ENCODE measurements at places on chromosomes 5 and 9.

DNA sequence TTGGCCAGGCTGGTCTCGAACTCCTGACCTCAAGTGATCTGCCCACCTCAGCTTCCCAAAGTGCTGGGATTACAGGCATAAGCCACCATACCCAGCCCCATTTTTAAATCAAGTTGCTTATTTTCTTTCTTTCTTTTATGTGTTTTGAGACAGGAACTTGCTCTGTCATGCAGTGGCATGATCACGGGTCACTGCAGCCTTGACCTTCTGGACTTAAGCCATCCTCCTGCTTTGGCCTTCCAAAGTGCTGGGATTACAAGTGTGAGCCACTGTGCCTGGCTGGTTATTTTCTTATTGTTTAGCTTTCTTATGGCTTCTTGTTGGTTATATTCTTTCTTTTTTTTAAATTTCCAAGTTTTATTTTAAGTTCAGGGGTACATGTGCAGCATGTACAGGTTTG lies 79.7 kb upstream of the C5orf63 start:
- DNase-seq, result no peak

DNA sequence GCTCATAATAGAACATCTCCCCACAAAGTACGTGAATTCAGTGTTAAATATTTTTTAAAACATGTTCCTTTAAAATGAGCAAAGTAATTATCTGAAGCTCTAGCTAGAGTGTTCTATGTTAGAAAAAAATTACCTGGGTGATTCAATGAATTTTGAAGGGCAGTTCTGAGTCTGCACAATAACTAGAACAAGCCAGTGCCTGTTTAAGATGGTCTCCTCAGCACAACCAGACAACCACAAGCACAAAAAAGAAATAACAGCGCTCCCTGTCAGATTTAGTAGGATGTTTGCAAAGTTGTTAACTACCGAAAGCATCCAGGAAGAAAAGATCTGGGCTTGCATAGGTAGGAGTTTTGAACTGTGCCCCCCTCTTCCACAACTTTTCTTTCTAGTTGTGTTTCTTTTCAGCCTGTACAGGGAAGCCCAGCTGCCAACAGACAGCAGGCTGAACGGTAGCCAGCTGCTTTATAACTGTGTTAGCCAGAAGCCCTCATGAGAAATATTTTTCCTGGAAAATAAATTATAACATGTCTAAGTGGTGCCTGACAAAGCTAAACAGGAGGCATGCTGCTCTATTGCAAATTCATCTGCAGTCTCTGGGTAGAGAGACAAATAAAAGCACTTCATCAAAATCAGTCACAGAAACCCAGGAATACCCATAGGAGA lies 1026.9 kb downstream of the MAT2B start:
- DNase-seq, result no peak

DNA sequence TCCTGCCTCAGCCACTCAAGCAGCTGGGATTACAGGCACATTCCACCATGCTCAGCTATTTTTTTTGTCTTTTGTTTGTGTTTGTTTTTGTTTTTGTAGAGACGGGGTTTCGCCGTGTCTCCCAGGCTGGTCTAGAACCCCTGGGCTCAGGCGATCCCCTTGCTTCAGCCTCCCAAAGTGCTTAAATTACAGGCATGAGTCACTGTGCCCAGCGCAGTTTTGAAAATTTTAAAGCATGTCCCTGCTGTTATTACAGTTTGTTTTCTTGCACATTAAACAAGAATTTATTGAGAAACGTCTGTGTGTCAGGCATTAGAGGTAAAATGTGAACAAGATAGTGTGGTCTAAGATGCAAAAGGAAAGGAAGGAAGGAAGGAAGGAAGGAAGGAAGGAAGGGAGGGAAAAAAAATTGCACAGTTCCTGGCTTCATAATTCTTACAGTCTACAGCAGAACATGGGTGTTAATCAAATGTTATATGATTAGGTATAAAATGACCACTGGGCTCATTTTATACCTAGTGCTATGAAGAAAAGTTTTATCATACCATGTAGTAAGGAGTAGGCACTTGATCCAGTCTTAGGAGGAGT lies 205.4 kb downstream of the SNX18 start:
- DNase-seq, result no peak

DNA sequence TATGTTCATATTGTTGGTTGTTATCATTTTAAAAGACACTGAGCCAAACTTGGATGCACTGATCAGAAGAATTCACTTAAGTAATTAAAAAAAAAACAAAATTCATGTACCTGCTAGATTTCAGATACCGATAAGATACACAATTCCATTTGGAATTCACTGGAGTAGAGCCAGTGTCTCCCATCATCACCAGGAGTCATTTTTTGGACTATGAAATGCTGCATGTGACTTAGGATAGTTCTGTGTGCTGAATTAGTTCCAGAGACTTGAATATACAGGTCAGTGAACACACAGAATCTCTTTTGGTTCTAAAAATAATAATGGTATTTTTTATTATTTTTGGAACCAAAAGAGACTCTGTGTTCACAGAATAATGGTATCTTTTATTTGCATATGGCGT lies 482.6 kb upstream of the PIK3R1 start:
- no peak for DNase-seq

- DNase-seq, result no peak
These were observed 47.7 kb downstream of the BOD1 start for GRCh38 chr5:173568703-173569102.

GRCh38 chr5:131679911-131680310 lies 44.9 kb upstream of the RAPGEF6 start:
- no peak for DNase-seq

GRCh38 chr5:139755892-139756671 lies 39.5 kb upstream of the PSD2 start:
- peak; percentile 83 for DNase-seq

- DNase-seq, result no peak
These were observed 88.0 kb upstream of the SLC12A2 start for GRCh38 chr5:127995556-127995955.

- no peak for DNase-seq
These were observed 7.0 kb downstream of the NOTCH1 start for GRCh38 chr9:136538599-136539426.

DNA sequence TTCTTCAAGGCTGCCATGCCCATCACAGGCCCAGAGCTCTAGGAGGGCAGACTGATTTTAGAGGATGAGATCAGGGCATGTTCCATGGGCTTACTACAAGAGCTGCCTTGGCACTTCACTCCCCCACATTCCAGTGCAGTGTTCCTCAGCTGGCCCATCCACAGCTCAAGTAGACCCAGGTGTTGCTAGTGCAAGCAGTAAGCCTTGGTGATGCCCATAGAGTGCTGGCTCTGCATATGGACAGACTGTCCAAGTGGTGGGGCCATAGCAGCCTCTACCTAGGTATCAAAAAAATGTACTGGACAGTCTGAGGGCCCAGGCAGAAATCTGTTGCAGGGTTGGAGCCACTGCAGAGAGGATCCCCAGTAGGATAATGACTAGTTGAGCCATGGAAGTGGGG lies 366.6 kb downstream of the FGF10 start:
- DNase-seq, result no peak

DNA sequence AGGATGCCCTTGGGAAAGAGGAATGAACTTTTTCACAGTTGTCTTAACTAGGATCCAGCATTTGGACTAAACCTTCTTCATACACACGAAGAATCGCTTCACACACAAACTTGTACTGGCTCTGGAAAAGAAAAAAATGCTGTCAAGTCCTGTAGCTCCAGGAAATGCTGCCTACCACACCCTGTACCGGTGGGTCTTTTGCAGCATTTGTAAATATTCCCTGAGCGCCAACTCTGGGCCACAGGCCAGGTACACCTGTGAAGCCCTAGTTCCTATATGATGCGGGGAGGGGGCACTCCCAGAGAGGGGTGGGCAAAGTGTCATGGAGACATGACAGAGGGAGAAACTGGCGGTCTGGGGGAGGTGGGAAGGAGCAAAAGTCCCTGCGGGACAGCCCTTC lies 58.7 kb upstream of the EPB41L4B start:
- DNase-seq, result no peak

GRCh38 chr9:117548556-117548955 lies 133.7 kb upstream of the ASTN2 start:
- no peak for DNase-seq

DNA sequence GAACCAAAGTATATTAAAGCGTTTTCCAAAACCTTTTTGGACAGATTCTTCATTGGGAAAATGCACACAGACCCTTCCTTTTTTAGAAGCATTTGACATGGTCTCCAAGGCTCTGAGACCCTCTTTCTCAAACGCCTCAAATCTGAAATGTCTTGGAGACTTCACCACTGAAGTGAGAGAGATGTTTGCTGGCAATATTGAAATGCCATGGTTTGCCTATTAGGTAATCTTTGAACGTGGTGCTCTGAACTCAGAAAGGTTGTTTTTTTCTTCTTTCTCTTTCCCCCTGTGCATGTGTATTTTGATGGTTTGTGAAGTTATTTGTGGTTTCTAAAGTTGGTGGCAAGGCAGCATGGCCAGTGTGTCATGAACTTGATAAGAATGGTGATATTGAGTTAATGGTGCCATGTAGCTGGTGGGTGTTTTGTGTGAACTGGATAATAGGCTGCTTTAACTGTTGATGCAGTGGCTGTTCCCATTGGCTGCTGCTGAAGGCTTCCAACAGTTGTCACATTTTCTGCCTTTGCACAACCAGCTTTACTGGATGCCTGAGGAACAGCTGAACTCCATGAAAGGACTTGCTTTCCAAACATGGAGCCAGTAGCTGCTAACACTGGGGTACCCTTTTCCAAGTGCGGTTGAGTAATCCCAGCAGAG lies 1.7 kb downstream of the PALM2AKAP2 start:
- no peak for DNase-seq

DNA sequence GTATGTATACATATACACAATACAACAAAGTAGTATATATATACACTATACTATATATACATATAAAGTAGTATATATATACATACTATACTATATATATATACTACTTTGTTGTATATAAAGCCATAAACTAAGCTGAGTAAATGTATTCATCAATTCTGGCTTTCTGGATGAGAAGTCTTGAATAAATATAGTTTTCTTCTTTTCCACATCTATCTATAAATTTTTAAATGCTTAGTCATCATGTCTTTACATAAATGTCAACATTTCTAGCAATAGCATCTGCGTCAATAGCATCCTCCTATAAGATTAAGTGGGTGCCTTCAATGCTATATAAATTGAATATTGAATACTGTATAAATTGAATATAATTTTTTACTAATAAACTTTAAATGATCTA lies 63.1 kb upstream of the COX7C start:
- DNase-seq, result no peak

DNA sequence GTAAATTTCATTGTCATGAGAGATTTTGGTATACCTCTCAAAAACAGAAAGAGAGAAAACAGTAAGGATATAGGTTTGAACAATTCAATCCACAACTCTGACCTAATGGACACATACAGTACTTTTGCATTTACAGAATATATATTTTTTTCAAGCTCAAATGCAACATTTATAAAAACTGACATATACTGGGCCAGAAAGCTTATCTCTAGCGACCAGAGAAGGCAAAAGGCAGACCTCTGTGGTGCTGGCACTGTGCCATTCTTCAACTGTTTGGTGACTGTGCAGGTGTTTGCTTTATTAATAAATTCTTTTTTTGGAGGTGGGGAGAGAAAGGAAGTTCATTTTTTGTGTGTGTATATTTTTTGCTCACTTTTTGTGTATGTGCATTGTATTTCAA lies 6.0 kb upstream of the PLAC8L1 start:
- no peak for DNase-seq

DNA sequence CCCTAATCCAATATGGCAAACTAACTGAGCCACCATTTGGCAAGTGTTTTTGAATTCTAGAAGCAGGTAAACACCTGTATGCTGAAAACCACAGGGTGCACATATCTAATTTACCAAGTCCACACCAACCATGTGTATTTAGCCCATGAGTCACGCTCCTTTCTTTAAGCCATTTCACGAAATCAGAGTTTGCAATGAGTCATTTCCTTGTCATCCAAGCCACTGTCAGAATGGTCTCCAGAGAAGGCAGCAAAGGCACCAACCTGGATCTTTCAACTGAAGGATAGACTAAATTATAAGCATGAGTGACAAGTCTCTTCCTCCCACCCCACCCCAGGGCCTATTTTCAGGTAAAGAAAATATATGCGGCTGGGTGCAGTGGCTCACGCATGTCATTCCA lies 110.0 kb downstream of the PAX5 start:
- DNase-seq, result no peak

DNA sequence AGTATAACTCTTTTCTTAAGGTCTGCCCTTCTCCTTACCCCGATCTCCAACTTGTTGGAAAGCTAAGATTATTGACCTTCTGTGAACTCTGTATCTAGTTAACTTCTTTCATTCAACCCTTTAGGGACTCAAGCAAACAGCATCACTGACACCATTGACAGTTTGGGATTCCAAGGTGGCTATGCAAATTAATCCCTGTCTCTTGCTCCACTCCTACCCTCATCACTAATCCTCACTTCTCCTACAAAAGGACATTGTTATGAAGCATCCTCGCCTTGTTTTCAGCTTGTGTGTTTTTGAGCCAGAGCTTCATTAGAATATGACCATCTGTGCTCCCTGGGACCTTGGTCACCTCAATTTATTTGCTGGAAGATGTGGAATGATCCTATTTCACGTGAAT lies 337.9 kb downstream of the PDE4D start:
- no peak for DNase-seq

DNA sequence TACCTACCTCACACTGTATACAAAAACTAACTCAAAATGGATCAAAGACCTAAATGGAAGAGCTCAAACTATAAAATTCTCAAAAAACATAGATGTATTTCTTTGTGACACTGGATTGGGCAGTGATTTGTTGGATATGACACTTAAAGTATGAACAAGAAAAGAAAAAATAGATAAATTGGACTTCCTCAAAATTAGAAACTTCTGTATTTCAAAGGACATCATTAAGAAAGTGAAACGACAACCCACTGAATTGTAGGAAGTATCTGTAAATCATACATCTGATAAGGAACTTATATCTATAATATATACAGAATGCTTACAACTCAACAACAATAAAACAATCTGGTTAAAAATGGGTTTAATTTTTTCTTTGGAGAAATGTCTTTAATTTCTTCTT lies 96.7 kb downstream of the NRG2 start:
- DNase-seq, result no peak

DNA sequence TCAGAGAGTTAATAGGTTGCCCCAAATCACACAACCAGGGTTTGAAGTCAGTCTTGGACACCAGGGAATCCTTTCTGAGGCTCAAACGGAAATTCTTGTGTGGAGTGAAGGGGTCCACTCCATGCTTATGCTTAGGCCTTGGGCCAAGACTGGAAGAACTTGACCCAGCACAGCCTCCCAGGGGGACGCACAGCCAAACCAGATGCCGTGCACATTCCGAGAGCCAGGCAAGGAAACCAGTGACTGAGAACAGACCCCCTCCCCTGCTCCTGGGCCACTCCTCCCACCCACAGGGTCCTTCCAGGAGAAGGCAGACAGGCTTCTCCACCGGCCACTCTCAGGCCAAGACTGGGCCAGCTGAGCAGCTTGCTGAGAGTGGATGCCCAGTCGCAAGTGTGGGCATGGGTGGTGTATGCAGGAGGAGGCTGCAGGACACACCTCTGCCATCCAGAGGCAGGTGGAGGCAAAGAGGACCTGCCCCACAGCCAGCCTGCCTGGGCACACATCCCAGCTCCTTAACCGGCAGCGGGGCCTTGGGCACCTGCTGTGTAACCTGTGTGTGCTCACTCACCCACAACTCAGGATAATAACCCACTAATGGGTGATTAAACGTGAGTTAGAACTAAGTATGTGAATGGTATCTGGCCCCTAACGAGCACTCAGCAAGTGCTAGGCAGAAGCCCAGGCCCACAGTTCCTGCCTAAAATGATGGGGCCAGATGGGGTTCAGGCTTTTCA lies 38.0 kb downstream of the NIPAL4 start:
- no peak for DNase-seq

Data from NCI-H526 (cell line).